ENCODE measurements at places on chromosomes 4 and X.

- DNase-seq, result no peak
These were observed 262.9 kb upstream of the GATB start for GRCh38 chr4:152023674-152024073.

DNA sequence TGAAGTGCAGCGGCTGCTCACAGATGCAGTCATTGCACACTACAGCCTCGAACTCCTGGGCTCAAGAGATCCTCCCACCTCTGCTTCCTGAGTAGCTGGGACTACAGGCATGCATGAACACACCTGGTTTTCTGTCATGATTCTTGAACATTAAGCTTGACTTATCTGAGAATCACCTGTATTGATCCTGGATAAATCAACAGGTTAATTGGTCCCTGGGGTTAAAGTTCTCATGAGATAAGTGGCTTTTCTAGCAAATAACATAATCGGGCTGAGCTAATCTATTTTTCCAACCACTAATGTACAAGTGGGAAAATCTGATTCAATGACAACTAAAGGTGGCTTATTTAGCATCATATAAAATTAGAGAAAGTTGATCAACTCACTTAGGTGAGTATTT is 56.0 kb upstream of the LRAT start:
- no peak for DNase-seq

DNA sequence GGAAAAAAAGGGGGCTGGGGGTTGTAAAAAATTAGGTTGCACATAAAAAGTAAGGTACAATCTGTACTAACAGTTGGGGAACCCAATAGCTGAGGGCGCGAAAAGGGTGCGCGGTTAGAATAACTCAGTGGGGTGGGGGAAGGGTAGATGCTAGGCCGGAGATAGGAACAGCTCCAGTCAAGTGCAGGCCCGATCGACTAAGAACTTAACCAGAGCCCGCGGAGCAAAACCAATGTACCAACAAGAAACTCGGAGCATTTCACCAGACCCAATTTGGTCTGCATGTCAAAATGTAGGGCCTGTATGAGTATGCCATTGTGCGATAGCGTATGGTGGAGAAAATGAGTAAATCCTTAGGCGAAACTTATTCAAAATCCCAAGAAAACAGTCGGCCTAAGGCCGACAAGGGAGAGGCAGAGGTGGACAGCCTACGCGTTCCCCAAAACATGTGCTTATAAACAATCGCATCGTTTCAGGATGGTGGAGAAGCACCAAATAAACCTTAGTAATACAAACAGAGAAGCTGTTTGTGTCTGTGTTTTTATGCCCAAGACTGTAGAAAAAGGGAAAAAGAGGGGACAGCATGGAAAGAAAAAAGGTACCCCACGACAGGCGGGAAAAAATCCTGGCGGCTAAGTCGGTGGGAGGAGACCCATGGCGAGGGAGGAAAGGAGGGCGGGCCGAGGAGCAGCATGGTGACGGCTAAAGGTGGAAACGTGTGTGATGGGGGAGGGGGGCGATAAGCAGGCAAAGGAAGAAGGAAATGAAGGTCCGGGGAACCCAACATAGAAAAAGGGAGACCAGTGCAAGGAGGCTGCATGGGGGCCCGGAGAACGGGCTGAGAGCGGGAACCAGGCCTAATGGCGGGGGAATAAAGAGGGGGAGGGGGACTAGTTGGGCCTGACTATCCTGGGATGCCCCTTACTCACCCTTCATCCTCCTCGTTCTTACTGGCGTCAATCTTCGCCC is 990 bp downstream of the HNRNPD start:
- peak; percentile 43 for DNase-seq

GRCh38 chr4:3791910-3792542 is 25.8 kb downstream of the ADRA2C start:
- no peak for DNase-seq

DNA sequence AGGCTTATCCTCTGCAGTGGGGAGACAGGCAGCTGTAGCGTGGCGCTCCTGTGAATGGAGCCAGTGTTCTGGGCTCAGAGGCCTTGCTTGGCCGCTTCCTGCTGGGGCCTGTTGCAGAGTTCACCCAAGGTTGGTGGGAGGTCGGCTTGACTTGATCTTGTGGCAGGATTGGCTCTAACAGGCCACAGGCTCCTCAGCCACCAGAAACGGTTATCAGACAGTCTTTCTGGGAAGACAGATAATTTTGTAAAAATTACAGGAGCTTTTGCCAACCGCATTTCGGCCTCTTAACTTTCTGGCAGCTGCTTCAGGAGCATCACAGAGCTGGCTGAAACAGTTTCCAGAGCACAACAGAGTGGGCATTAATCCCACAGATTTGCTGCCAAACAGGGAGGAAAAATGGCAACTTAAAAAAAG is 66.4 kb downstream of the DIPK2B start:
- no peak for DNase-seq

GRCh38 chr4:8103421-8104390 is 54.9 kb downstream of the ABLIM2 start:
- no peak for DNase-seq

DNA sequence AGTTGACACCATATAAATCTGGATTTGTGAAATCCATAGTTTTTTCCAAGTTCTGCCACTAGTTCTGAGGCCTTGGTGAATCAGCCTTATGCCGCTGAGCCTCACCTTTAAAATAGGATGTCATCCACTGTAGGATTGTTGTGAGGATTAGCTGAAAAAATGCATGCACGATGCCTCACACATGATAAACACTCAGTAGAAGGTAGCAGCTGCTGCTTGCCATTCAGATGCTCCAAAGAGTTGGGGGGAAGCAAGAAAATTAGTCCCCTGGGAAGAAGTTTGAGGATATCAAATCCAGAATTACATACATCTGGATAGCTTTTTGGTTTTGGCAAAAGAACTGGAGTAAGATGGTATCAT is 7.4 kb downstream of the MMAA start:
- no peak for DNase-seq

GRCh38 chr4:66923081-66923865 is 622.0 kb downstream of the CENPC start:
- no peak for DNase-seq

- no peak for DNase-seq
These were observed 43.0 kb downstream of the BCOR start for GRCh38 chrX:40054793-40055192.

DNA sequence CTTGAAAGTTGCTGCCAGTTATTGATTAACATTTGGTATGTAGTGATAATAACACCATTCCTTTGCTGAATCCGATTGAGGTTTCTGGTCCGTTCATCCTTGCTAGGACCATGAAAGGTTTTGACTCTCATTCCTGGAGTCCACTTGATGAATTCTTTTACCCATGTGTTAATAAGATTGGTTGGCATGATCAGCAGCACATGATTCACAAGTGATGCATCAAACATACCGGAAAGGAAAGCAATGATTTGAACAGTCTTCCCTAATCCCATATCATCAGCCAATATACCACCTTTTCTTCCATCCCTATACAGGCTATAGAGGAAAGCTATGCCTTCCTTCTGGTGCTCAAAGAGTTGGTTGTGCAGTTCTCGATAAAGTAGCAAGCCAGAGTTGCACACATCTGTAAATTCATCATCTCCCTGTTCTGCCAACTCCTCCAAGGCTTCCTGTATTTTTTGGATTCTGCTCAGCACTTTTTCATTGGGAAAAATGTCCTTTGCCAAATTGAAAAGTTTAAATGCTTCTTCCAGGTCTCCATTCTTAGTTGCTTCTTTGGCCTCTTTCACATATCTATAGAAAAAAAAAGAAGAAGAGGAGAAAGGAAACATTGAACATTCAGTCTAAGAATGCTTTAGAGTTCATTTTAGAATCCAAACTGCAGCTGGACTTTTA is 26.7 kb downstream of the PIN4 start:
- no peak for DNase-seq

GRCh38 chr4:169335331-169335730 is 64.6 kb upstream of the SH3RF1 start:
- no peak for DNase-seq

Measured in T-cell (primary cell).